Panc1 (cell line): ENCODE measurements at places on chromosomes 6 and 20. TPM values are rescaled to one million over a fixed set of nuclear protein-coding genes. Genes with fewer than 3 reads are reported as not detected.

Gene ZSWIM3
- total RNA-seq = 3.6 TPM

Gene PRKN
- total RNA-seq = 0.46 TPM

Gene LKAAEAR1
- total RNA-seq = 0.67 TPM

Gene CCN2
- total RNA-seq = 155 TPM

Gene F13A1
- total RNA-seq = 0.26 TPM

Gene LY6G6F
- not detected for total RNA-seq

Gene C20orf96
- 20.5 TPM for total RNA-seq

Gene MOG
- total RNA-seq = not detected

Gene KIF25
- total RNA-seq = 0.44 TPM

Gene WFDC2
- total RNA-seq = 1.6 TPM

Gene C6orf141
- total RNA-seq = 0.15 TPM

Gene PAK5
- total RNA-seq = not detected

Gene NELFCD
- 108 TPM for total RNA-seq

Gene ENPP3
- total RNA-seq = not detected

Gene KIF3B
- 67.8 TPM for total RNA-seq

Gene SLC17A3
- not detected for total RNA-seq

Gene SLPI
- total RNA-seq = 0.74 TPM

Gene GRM1
- total RNA-seq = not detected

Gene PARD6B
- 132 TPM for total RNA-seq
